ENCODE measurements at places on chromosomes 4 and X. TPM values are rescaled to one million over a fixed set of nuclear protein-coding genes. Genes with fewer than 3 reads are reported as not detected.

Gene CXCL13
- not detected for polyA plus RNA-seq

Gene CMC4
- 20.2 TPM for polyA plus RNA-seq

Gene GLRA3
- polyA plus RNA-seq, result not detected

Gene SPANXN4
- polyA plus RNA-seq, result not detected

Gene ARSJ
- polyA plus RNA-seq, result 33.7 TPM
